ENCODE measurements at places on chromosomes 7 and 10. TPM values are rescaled to one million over a fixed set of nuclear protein-coding genes. Genes with fewer than 3 reads are reported as not detected.
A peak's percentile ranks its signal among the peaks of the same experiment; 100 is the strongest.

DNA sequence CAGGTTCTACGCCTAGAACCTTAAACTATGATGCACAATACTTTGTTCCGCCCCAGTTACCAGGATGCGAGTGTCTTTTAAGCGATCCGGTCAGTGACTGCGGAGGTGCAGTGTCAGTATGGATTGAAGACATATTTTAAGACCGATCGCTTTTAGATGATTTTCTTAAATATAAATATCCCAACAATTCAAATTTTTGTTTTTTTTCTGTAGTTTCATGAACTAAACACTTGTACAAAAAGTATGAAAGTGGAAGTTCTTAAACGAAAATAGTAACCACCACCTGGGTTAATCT is 835 bp downstream of the COMMD3 start:
- H3K4me3 ChIP-seq, result peak overlapping the region; percentile 87
- peaks cover 15% of the 10 kb centered on the region for H3K36me3 ChIP-seq
- H3K27me3 ChIP-seq, result peaks cover 1% of the 10 kb centered on the region
- no peak for DNase-seq
- H3K27ac ChIP-seq, result peak overlapping the region; percentile 93
- peaks cover 27% of the 10 kb centered on the region for H3K4me1 ChIP-seq

GRCh38 chr10:789831-790701 is 100.6 kb upstream of the DIP2C start:
- no peak overlapping the region for H3K4me3 ChIP-seq
- H3K27me3 ChIP-seq, result peaks cover 2% of the 10 kb centered on the region
- no peaks in the 10 kb centered on the region for H3K36me3 ChIP-seq
- H3K27ac ChIP-seq, result no peak overlapping the region
- H3K4me1 ChIP-seq, result no peaks in the 10 kb centered on the region
- DNase-seq, result no peak

The VIPR2 gene
- total RNA-seq, result 1.7 TPM

The ADRB1 gene
- total RNA-seq, result not detected

GRCh38 chr7:84705706-84706105 is 481.1 kb downstream of the SEMA3D start:
- H3K27me3 ChIP-seq, result no peaks in the 10 kb centered on the region
- no peak overlapping the region for H3K4me3 ChIP-seq
- no peak for DNase-seq
- no peak overlapping the region for H3K27ac ChIP-seq
- no peaks in the 10 kb centered on the region for H3K4me1 ChIP-seq

DNA sequence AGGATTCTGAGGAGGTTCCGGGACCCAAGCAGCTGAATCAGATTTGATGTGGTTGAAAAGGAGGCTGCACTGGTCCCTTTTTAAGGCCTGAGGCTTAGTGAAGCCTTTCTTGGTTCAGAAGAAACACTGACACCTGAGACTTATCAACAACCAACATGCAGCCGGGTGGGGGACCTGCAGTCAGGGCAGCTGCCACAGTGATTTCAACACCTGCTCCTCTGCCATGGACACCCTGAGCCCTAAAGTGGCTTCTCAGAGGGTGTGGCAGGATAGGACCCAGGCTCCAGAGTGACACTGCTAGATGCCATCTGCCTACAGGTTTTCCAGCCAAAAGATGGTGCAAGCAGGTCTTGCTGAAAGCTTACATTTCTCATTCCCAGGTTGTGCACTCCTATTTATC is 99.3 kb downstream of the COL13A1 start:
- H3K4me1 ChIP-seq, result no peaks in the 10 kb centered on the region
- H3K4me3 ChIP-seq, result no peak overlapping the region

- H3K27me3 ChIP-seq, result no peaks in the 10 kb centered on the region
- H3K36me3 ChIP-seq, result no peaks in the 10 kb centered on the region
- no peaks in the 10 kb centered on the region for H3K4me1 ChIP-seq
- DNase-seq, result no peak
- H3K27ac ChIP-seq, result no peak overlapping the region
Measured at GRCh38 chr7:147896121-147896520, 694.4 kb upstream of the C7orf33 start.

DNA sequence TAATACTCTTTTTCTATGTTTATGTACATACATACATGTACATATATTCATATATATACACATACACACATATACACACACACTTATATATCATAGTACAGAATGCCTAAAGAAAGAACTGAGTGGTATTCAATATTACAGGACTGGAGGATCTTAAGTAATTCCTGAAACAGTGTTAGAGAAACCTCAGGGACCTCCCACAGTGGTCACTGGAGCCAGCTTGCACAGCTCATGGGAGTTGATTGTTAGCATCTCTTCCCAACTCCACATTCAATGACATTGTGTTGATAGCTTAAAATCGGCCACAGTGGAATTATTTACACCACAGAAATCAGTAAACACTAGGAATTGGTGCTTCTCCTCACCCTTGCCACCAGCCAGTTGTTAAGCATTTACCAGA is 6.0 kb downstream of the LRRC17 start:
- H3K27ac ChIP-seq, result no peak overlapping the region
- peaks cover 2% of the 10 kb centered on the region for H3K27me3 ChIP-seq
- no peaks in the 10 kb centered on the region for H3K36me3 ChIP-seq
- no peak overlapping the region for H3K4me3 ChIP-seq
- no peaks in the 10 kb centered on the region for H3K4me1 ChIP-seq

All from activated CD4-positive, alpha-beta T cell treated with anti-CD3 and anti-CD28 coated beads, Interleukin-2, amount 10 ng/mL, durations not matched to agents 24 days and 14 days (primary cell).